Spleen (tissue), 13 donors: ENCODE measurements at places on chromosomes 2 and 18.

DNA sequence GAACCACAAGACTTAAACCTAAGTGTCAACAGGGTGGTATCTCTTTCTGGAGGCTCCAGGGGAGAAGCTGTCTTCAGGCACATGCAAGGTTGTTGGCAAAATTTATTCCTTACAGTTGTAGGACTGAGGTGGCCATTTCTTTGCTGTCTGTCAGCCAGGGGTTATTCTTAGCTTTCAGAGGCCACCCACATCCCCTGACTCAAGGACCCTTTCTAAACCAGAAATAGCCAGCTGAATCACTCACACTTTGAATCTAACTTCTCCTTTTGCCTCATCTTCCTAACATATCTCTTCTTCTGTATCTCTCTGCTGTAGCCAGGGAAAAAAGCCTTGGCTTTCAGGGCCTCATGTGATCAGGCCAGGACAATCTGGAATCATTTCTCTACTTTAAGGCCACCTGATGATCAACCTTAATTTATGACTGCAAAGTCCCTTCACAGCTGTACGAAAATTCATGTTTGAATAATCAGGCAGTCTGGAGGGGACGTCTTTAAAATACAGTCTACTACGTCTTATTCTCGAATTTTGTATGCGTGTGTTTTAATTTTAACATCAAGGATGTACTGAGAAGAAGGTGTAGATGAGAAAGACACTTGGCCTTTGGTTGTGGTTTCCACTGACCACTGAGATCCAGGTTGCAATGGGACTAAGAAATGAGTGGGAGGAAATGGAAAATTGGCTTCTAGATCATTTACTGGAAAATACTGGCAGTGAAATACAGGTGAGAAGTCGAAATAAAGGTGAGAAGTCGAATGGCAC lies 90.4 kb downstream of the DOCK10 start:
- H3K4me1 ChIP-seq: peaks cover 53% of the 10 kb centered on the region
- no peak overlapping the region for H3K4me3 ChIP-seq
- DNase-seq: no peak
- H3K27ac ChIP-seq: peak overlapping the region; percentile 51
- no peaks in the 10 kb centered on the region for H3K27me3 ChIP-seq
- no peaks in the 10 kb centered on the region for H3K36me3 ChIP-seq

GRCh38 chr2:28990445-28990844 lies 9.3 kb downstream of the TOGARAM2 start:
- H3K36me3 ChIP-seq: no peaks in the 10 kb centered on the region
- H3K4me1 ChIP-seq: no peaks in the 10 kb centered on the region
- DNase-seq: peak; percentile 23
- H3K27ac ChIP-seq: no peak overlapping the region

- H3K27ac ChIP-seq: no peak overlapping the region
- H3K36me3 ChIP-seq: no peaks in the 10 kb centered on the region
- no peak overlapping the region for H3K4me3 ChIP-seq
- DNase-seq: no peak
- no peaks in the 10 kb centered on the region for H3K4me1 ChIP-seq
- H3K27me3 ChIP-seq: no peaks in the 10 kb centered on the region
Observed at GRCh38 chr2:160454070-160454797, 39.4 kb downstream of the RBMS1 start.

DNA sequence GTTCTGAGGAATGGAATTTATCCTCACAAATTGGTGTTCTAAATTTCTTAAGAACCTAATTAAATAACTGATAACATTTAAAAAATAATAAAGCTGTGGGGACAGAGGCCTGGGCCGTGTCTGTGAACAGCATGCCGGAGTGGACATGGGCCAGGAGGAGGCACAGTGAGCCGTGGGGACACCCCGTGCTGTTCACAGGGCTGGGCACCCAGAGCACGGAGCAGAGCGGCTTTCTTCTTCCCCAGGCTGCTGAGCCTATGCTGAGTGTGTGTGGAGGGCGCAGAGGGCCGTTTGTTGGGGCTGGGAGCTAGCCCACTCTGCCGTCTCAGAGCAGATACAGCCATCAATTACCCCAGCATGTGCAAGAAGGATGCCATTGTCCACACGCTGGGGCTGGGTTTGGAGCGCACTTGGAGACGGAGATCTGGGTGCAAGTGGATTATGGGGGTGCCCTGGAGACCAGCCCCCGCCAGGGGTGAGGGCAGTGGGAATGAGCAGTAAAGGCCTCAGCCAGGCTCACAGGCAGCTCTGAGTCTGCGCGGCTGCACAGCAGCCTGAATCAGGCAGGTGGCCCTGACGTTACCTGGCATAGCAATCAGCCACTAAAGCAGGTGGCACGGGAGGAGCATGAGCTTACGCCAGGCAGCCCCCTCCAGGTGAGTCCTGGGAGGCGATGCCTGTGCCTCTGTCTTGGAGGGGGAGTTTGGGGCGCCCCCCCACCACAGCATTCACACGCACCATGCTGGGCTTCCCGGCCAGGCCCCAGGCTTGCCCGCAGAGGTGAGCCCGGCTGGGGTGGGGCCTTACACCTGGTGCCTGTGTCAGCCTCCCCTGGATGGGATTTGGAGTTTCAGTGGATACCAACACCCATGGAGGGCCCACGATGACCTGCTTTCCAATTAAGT lies 52.1 kb upstream of the SLC66A3 start:
- H3K4me1 ChIP-seq: no peaks in the 10 kb centered on the region
- DNase-seq: no peak
- H3K4me3 ChIP-seq: peak overlapping the region; percentile 21
- no peaks in the 10 kb centered on the region for H3K36me3 ChIP-seq
- H3K27me3 ChIP-seq: no peaks in the 10 kb centered on the region

GRCh38 chr2:5685225-5685624 lies 7.0 kb upstream of the SOX11 start:
- no peaks in the 10 kb centered on the region for H3K4me1 ChIP-seq
- no peaks in the 10 kb centered on the region for H3K36me3 ChIP-seq
- peaks cover 7% of the 10 kb centered on the region for H3K27me3 ChIP-seq
- H3K27ac ChIP-seq: no peak overlapping the region

- no peak for DNase-seq
- no peak overlapping the region for H3K4me3 ChIP-seq
- no peaks in the 10 kb centered on the region for H3K4me1 ChIP-seq
- H3K27ac ChIP-seq: no peak overlapping the region
- H3K27me3 ChIP-seq: no peaks in the 10 kb centered on the region
Observed at GRCh38 chr2:145220496-145220895, 700.6 kb upstream of the ZEB2 start.
